ENCODE measurements at places on chromosomes 3 and 15.

GRCh38 chr3:167958141-167958540 lies 137.6 kb downstream of the GOLIM4 start:
- DNase-seq = no peak

DNA sequence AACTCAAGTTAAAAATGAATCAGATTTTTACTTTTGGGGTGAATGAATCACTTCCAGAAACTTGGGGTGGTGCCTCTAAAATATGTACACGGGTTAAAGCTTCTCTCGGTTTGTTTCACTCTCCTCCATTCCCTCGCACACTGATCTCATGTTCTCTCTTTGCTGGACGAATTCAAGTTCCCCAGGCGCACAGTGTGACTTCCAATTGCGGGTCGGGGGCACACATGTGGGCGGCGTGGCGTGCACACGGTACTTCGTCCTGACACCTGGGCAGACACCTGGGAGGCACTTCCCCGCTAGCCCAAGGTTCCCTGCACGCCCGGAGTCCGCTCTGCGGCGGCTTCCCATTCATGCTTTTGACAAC lies 692 bp downstream of the SCAANT1 start:
- no peak for DNase-seq

DNA sequence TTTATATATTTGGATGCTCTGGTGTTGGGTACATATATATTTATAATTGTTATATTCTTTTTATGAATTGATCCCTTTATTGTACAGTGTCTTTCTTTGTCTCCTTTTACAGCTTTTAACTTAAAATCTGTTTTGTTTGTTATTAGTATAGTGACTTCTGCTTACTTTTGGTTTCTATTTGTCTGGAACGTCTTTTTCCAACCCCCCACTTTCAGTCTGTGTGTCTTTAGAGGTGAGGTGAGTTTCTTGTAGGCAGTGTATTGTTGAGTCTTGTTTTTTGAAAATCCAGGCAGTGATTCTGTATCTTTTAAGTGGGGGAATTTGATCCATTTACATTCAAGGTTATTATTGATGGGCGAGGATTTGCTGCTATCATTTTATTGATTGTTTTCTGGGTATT lies 62.0 kb downstream of the AP4E1 start:
- DNase-seq = no peak

- DNase-seq = no peak
These were observed 248.7 kb downstream of the ZIC4 start for GRCh38 chr3:147157631-147158030.

DNA sequence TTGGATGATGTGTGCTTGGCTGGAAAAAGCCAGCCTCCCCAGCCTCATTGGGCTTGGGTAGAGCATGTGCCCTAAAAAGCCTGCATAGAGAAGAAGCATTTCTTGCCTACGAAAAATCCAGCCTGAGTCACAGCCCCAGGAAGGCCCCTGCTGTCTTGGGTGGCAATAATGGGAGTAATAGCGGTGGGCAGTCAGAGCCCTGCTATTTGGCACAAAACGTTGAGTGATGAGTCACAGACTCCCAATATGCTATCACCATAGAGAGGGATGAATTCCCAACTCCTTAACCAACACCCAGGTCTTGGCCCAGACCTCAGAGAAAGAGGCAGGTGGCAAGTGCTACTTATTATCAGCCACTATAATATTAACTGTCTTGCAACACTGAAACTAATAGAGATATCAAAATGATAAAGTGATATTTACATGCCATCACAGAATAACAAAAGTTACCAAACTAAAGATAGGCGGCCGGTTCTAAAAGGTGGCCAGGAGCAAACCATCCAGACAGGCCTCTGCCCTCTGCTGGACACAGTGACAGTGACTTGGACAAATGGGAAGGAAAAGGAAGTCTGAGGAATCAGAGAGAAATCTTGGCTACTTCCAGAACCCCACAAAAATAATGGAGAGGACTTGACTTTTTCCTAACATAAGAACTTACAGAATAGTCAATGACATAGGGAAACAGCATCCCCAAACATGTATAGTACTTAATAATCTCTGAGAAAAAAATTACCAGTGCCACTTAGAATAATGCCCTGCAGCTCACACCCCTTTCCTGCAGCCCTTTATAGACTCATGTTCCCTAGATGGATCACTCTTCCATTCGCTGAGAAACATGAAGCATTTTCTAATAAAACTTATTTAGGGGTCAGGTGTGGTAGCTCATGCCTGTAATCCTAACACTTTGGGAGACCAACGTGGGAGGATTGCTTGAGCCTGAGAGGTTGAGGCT lies 51.9 kb upstream of the MUC13 start:
- no peak for DNase-seq

DNA sequence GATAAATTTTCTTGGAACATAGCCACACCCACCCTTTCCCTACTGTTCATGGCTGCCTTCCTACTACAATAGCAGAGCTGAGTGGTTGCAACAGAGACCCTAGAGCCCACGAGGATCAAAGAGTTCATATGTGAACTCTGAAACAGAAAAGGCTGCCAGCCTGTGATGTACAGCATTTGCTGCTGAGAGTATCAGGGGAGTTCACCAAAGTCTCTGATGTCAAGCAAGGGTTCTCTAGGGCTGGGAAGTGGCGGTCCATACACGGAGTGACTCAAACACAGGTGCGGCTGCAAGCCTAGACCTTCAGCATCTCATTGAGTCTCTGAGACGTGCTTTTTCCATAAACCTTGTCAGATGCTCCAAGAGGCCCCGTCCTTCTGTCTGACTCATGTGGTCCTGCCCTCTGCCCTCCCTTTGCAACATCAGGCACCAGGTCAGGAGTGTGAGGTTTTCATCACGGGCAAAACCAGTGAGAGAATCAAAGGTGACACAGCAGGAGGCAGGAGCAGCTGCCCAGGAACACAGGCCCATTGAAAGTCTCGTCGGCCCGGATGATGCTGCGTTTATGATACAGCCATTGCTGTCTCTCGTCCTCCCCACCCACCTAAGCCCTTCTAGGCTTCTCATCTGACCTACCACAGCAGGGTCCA lies 42.9 kb downstream of the PCSK6 start:
- peak; percentile 61 for DNase-seq

DNA sequence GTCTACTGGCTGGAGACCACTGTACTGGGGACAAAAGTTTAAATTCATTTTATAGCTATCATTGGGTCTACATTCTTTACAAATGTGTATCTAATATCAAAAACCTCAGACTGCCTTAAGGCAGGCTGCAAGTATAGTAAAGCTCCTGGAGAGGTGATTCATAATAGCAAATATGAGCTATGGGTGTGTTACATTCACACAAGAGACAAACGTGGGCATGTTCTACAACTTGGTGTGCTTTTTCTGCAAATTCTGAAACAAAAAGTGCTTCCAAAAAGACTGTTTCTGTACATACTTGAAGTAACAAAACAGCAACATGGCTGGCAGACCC lies 1101.4 kb downstream of the ROBO1 start:
- DNase-seq = no peak

All from bone marrow (tissue), 2 donors.